Cortex of kidney (tissue), 1 donor: ENCODE measurements at places on chromosomes 1 and 21.

DNA sequence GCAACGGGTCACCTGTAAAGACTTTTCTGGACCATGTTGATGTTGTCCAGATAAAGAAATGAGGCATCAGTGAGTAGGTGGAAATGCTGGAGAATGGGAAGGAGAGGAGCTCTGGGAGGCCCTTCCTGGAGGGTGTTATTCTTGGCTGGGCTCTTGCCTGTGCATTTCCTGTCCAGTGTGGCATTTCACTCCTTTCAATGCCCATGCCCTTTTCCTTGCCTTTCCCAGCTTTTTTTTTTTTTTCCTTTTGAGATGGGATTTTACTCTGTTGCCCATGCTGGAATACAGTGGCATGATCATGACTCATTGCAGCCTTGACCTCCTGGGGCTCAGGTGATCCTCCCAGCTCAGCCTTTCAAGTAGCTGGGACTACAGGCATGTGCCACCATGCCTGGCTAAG lies 11.8 kb downstream of the NOS1AP start:
- no peak for DNase-seq

GRCh38 chr21:15410853-15411252 lies 318.9 kb upstream of the USP25 start:
- no peak for DNase-seq

GRCh38 chr1:246919902-246920301 lies 11.8 kb downstream of the AHCTF1 start:
- DNase-seq = no peak

GRCh38 chr1:47416319-47417169 lies 459 bp downstream of the FOXE3 start:
- no peak for DNase-seq

GRCh38 chr1:40432644-40433390 lies 17.5 kb upstream of the ZFP69B start:
- no peak for DNase-seq

GRCh38 chr1:43881415-43881814 lies 52.2 kb upstream of the ARTN start:
- DNase-seq = no peak

DNA sequence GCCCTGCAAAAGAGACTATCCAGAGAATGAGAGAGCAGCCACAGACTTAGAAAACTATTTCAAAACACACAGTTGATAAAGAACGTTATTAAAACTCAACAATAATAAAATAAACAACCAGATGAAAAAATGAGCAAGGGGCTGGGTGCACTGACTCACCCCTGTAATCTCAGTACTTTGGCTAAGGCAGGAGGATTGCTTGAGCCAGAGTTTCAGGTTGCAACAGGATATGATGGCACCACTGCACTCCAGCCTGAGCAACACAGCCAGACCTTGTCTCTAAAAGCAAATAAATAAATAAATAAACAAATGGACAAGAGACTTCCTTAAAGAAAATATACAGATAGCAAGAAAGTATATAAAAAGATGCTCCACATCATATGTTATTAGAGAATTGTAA lies 144.6 kb downstream of the LRRIQ3 start:
- DNase-seq = no peak
